ENCODE measurements at places on chromosomes 1 and 21.

GRCh38 chr1:78520216-78520615 is 29.4 kb downstream of the PTGFR start:
- H3K27ac ChIP-seq, result no peak overlapping the region
- H3K4me3 ChIP-seq, result no peak overlapping the region
- H3K36me3 ChIP-seq, result no peaks in the 10 kb centered on the region
- H3K27me3 ChIP-seq, result no peaks in the 10 kb centered on the region

GRCh38 chr1:161039154-161039545 is 386 bp upstream of the TSTD1 start:
- peak overlapping the region; percentile 86 for H3K27ac ChIP-seq
- peak overlapping the region; percentile 62 for H3K4me3 ChIP-seq
- DNase-seq, result no peak
- H3K27me3 ChIP-seq, result no peaks in the 10 kb centered on the region
- peaks cover 16% of the 10 kb centered on the region for H3K4me1 ChIP-seq

DNA sequence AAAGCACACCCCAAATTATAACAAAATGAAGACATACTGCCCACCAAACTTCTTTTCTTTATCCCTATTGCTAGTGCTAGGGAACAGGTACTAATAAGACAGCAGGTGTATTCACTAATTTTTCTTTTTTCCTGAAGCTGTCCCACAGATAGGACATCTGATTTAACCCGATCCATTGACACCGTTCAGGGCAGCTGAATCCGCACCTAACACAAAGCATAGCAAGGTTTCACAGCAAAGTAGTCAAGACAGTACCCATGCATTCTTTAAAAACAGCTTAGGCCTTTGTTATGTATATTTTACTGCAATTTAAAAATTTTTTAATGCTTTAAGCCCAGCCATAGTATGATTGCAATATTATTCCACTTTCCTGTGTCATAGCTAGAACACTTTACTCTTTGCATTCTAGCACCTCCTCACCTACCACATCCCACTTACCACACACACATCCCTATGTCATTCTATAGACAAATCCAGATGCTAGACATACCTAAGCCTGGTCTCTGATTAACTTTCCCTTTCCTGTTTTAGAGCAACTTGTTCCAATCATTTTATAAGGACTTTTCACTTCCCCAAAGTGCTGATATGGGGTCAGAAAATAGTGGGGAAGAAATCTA is 40.4 kb downstream of the GATAD2B start:
- no peak for DNase-seq
- no peaks in the 10 kb centered on the region for H3K27me3 ChIP-seq
- H3K27ac ChIP-seq, result no peak overlapping the region

- H3K27ac ChIP-seq, result no peak overlapping the region
- no peaks in the 10 kb centered on the region for H3K36me3 ChIP-seq
- no peaks in the 10 kb centered on the region for H3K4me1 ChIP-seq
- DNase-seq, result no peak
- no peak overlapping the region for H3K4me3 ChIP-seq
Observed at GRCh38 chr1:1554926-1555915, 14.8 kb upstream of the TMEM240 start.

DNA sequence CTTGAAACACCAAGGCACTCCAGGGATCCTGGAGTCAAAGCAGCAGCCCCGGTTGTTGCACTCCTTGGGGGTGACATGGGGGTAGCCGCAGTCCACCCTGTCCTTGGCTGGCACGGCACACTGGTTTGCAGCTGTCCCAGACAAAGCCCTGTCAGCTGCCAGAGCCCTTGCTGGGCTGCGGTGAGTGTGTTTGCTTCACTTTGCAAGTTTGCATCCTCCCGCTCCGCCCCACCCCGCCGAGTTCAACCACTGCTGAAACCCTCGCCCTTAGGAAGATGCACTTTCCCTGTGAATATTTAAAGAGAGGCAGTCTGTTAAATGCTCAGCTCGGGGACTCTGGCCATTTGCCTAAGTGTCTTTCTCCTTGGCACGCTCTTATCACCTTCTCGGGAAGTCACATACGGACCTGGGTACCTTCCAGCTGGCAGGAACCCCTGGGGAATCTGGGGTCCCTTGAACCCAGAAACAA is 1.7 kb downstream of the TFF3 start:
- DNase-seq, result peak; percentile 87
- H3K4me1 ChIP-seq, result no peaks in the 10 kb centered on the region
- peak overlapping the region; percentile 28 for H3K4me3 ChIP-seq
- H3K27me3 ChIP-seq, result peaks cover 2% of the 10 kb centered on the region
- H3K27ac ChIP-seq, result peak overlapping the region; percentile 93

GRCh38 chr1:164764333-164764732 is 205.3 kb downstream of the PBX1 start:
- H3K4me1 ChIP-seq, result no peaks in the 10 kb centered on the region
- no peak for DNase-seq
- no peaks in the 10 kb centered on the region for H3K27me3 ChIP-seq
- no peak overlapping the region for H3K4me3 ChIP-seq

GRCh38 chr1:97314685-97315084 is 593.1 kb downstream of the PTBP2 start:
- no peak overlapping the region for H3K4me3 ChIP-seq
- no peaks in the 10 kb centered on the region for H3K4me1 ChIP-seq
- H3K27ac ChIP-seq, result no peak overlapping the region

DNA sequence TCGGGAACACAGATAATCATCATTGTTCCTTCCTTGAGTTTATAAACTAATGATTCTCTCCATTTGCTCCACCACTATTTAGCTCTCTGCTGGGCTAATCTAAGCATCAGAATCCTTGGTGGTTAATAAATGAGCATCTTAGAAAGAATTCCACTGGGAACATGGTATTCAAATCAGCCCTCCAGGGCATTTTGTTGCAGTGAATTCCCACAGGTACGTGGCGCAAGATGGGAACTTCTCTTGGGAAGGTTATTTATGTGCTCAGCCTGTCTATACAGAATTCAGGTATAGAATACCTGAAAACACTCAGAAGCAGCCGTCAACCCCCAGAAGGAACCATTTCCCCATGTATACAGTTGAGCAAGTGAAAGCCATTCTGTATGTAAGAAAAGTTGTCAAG is 131.5 kb downstream of the NTNG1 start:
- H3K4me1 ChIP-seq, result no peaks in the 10 kb centered on the region
- H3K27ac ChIP-seq, result no peak overlapping the region
- H3K36me3 ChIP-seq, result no peaks in the 10 kb centered on the region
- no peak for DNase-seq
- H3K27me3 ChIP-seq, result no peaks in the 10 kb centered on the region

GRCh38 chr1:44240802-44241671 is 27.8 kb downstream of the DMAP1 start:
- no peaks in the 10 kb centered on the region for H3K36me3 ChIP-seq
- H3K27me3 ChIP-seq, result no peaks in the 10 kb centered on the region
- no peak overlapping the region for H3K27ac ChIP-seq
- no peak overlapping the region for H3K4me3 ChIP-seq
- H3K4me1 ChIP-seq, result peaks cover 18% of the 10 kb centered on the region

DNA sequence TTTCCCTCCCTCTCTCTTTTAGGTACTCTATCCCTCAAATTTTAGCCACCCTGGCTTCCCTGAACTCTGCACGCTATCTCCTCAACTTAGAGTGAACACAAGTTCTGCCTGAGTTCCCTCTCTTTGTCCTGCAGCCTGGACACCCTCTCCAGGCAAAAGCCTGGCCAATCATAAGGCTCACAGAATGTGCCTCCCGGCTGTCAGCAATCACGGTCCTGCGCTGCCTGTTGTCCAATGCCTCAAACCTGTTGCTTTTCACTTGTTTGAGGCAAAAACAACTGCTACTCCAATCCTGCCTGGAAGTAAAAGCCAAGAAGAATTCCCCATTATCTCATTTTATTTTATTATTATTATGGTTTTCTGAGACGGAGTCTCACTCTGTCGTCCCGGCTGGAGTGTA is 66.1 kb downstream of the LGR6 start:
- H3K36me3 ChIP-seq, result no peaks in the 10 kb centered on the region
- H3K4me3 ChIP-seq, result no peak overlapping the region
- no peak overlapping the region for H3K27ac ChIP-seq

- no peaks in the 10 kb centered on the region for H3K4me1 ChIP-seq
- no peaks in the 10 kb centered on the region for H3K36me3 ChIP-seq
- no peak for DNase-seq
- H3K27ac ChIP-seq, result no peak overlapping the region
- no peak overlapping the region for H3K4me3 ChIP-seq
Observed at GRCh38 chr21:15856813-15857212, 127.0 kb downstream of the USP25 start.

DNA sequence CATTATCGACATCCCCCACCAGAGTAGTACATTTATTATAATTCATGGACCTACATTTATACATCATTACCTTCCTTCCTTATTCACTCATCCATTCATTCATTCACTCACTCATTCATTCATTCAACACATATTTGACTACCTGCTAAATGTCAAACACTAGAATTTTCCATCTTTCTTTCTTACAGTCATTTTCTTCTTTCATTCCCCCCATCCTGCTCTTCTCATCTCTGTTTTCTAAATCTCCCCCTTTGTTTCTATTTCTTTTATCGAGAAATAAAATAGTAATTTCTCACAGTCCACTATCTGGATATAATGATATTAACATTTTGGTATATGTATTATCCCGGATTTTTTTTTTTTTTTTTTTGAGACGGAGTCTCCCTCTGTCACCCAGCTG is 27.8 kb upstream of the FMO3 start:
- no peak for DNase-seq
- no peaks in the 10 kb centered on the region for H3K36me3 ChIP-seq
- no peaks in the 10 kb centered on the region for H3K27me3 ChIP-seq
- no peaks in the 10 kb centered on the region for H3K4me1 ChIP-seq
- no peak overlapping the region for H3K4me3 ChIP-seq
- no peak overlapping the region for H3K27ac ChIP-seq

GRCh38 chr1:16615253-16616252 is 2.2 kb upstream of the NBPF1 start:
- no peak overlapping the region for H3K27ac ChIP-seq
- peaks cover 5% of the 10 kb centered on the region for H3K4me1 ChIP-seq
- peaks cover 5% of the 10 kb centered on the region for H3K36me3 ChIP-seq
- H3K27me3 ChIP-seq, result no peaks in the 10 kb centered on the region
- DNase-seq, result peak; percentile 36

DNA sequence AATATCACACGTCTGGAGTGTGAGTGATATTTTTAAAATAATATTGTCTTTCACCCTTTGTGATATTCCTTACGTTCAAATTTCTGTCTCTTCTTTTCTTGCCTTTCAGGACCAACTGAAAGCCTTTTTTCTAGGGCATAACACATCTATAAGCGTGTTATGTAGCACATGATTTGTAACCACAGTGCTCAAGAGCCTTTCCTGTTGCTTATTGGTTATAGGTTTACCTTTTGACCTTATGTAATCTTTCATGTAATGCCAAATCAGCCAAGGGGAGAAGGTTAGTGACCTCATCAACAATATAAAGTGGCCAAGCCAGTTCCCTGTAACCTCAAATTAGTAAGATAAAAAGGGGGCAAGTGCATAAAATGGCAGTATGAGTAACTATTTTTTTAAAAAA is 480.2 kb downstream of the AMY1C start:
- H3K27ac ChIP-seq, result no peak overlapping the region
- no peaks in the 10 kb centered on the region for H3K27me3 ChIP-seq
- no peaks in the 10 kb centered on the region for H3K4me1 ChIP-seq
- H3K4me3 ChIP-seq, result no peak overlapping the region

- H3K36me3 ChIP-seq, result no peaks in the 10 kb centered on the region
- no peak overlapping the region for H3K4me3 ChIP-seq
- H3K27me3 ChIP-seq, result no peaks in the 10 kb centered on the region
- no peak for DNase-seq
- no peaks in the 10 kb centered on the region for H3K4me1 ChIP-seq
- no peak overlapping the region for H3K27ac ChIP-seq
Observed at GRCh38 chr1:73953186-73953585, 244.8 kb downstream of the LRRIQ3 start.

DNA sequence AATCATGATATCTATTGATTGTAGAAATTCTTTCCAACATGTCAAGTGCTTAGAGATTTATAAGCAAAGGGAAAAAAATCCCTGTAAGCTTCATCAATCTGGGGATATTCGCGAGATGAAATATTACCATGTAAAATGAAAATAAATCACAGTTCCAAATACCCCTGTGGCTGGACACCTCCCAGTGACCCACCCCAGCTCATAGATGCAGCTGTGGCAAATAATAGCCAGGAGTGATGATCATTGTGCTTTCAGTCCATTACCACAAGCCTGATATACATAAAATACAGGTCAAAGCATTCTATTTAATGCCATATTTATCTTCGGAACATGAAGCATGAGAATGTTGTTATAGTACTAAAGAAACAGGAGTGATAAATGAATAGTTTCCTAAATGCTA is 274.9 kb upstream of the LRRC7 start:
- H3K27me3 ChIP-seq, result no peaks in the 10 kb centered on the region
- no peaks in the 10 kb centered on the region for H3K36me3 ChIP-seq
- no peak overlapping the region for H3K27ac ChIP-seq
- no peaks in the 10 kb centered on the region for H3K4me1 ChIP-seq
- DNase-seq, result no peak

GRCh38 chr1:68384321-68384813 is 65.4 kb downstream of the RPE65 start:
- no peaks in the 10 kb centered on the region for H3K27me3 ChIP-seq
- H3K4me1 ChIP-seq, result no peaks in the 10 kb centered on the region
- H3K4me3 ChIP-seq, result no peak overlapping the region
- H3K36me3 ChIP-seq, result no peaks in the 10 kb centered on the region

GRCh38 chr1:150464422-150464826 is 22.8 kb upstream of the TARS2 start:
- no peaks in the 10 kb centered on the region for H3K4me1 ChIP-seq
- no peak overlapping the region for H3K4me3 ChIP-seq
- H3K27ac ChIP-seq, result no peak overlapping the region
- H3K27me3 ChIP-seq, result no peaks in the 10 kb centered on the region
- DNase-seq, result peak; percentile 71

GRCh38 chr1:151867321-151867720 is 13.8 kb upstream of the THEM5 start:
- no peaks in the 10 kb centered on the region for H3K4me1 ChIP-seq
- no peaks in the 10 kb centered on the region for H3K27me3 ChIP-seq
- no peaks in the 10 kb centered on the region for H3K36me3 ChIP-seq
- H3K27ac ChIP-seq, result no peak overlapping the region
- DNase-seq, result no peak
- no peak overlapping the region for H3K4me3 ChIP-seq

GRCh38 chr1:240927821-240928220 is 315.9 kb upstream of the GREM2 start:
- peak overlapping the region; percentile 56 for H3K27ac ChIP-seq
- H3K4me3 ChIP-seq, result no peak overlapping the region
- no peaks in the 10 kb centered on the region for H3K4me1 ChIP-seq
- H3K36me3 ChIP-seq, result no peaks in the 10 kb centered on the region
- no peaks in the 10 kb centered on the region for H3K27me3 ChIP-seq
- DNase-seq, result peak; percentile 40

Data from colonic mucosa (tissue), 4 donors.